ENCODE measurements at places on chromosomes 5 and 9. TPM values are rescaled to one million over a fixed set of nuclear protein-coding genes. Genes with fewer than 3 reads are reported as not detected.

The SGCD gene
- not detected for total RNA-seq

DNA sequence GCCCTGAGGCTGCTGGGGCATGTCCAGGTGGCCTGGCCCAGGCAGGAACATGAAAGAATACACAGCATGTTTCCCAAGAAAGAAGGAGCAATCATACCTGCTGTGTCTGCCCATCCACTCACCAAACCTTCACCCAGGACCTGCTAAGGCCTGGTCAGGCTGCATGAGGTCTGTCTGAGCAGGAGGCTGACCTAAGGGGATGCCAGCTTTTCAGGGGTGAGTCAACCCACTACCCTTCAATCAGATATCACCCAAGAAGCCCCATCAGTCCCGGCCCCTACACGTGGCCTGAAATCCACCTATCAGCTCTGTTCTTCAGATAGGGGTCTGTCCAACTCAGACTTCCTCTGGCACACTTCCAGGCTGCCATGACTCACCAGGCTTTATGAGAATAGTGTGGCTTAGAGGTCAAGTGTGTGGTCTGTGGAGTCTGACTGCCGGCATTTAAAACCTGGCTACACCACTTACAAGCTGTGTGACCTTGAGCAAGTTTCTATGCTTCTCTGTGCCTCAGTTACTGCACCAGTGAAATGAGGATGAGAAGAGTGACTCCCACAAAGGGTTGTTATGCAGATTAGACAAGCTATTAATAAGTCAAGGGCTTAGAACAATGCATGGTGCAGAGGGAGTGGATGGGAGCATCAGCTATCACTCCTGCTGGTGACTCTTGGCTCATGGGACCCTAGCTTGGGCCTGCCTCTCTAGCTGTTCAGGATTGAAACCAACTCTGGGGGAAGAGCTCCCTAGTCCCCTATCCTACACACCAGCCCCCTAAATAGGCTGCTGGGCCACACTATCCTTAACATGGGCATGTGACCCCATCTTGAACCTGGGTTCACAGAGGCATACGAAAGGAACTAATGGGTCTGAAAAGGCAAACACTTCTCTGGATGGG, 130.3 kb downstream of the PAX5 start:
- H3K27ac ChIP-seq: peak overlapping the region; percentile 52
- no peak overlapping the region for H3K4me3 ChIP-seq
- H3K36me3 ChIP-seq: no peaks in the 10 kb centered on the region
- H3K27me3 ChIP-seq: no peaks in the 10 kb centered on the region
- DNase-seq: no peak
- no peaks in the 10 kb centered on the region for H3K4me1 ChIP-seq

DNA sequence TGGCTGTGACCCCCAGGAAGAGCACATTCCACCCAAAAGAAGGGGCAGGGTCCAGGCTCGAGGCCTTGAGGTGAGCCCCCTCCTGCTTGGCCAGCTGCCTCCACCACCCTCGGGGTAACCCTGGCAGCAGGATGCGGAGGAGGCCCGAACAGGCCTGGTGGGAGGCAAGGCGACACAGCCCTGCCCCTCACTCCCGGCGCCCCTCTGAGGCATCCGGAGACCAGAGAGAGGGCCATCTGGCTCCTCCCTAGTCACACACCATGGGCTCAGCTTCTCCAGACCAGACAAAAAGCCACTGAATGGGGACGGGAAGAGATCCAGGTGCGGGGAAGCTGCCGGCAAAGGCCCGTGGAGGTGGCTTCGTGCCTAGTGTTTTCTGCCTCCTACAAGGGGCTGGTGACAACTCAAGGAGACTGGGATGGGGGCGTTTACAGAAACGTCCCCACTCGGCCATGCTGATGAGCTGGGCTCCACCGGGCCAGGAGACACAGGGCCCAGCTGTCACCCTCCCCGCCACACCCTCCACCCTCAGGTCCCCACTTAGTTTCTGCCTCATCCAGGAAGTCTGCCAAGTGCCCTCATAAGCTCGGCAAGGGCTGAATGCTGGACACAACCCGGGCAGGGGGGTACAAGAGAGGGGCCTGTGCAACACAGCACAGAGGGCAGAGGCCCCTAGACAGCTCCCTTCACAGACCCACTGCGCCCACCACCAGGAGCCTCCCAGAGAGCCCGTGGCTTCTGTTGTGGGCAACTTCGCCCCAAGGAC, 41.9 kb downstream of the NACC2 start:
- no peak overlapping the region for H3K27ac ChIP-seq
- no peak for DNase-seq
- no peak overlapping the region for H3K4me3 ChIP-seq
- peaks cover 36% of the 10 kb centered on the region for H3K4me1 ChIP-seq
- H3K27me3 ChIP-seq: peaks cover 61% of the 10 kb centered on the region

The FAM240B gene
- not detected for total RNA-seq

The LSM11 gene
- 4.3 TPM for total RNA-seq

The PCDHGC3 gene
- total RNA-seq: 1.9 TPM

The SPARC gene
- total RNA-seq: not detected

DNA sequence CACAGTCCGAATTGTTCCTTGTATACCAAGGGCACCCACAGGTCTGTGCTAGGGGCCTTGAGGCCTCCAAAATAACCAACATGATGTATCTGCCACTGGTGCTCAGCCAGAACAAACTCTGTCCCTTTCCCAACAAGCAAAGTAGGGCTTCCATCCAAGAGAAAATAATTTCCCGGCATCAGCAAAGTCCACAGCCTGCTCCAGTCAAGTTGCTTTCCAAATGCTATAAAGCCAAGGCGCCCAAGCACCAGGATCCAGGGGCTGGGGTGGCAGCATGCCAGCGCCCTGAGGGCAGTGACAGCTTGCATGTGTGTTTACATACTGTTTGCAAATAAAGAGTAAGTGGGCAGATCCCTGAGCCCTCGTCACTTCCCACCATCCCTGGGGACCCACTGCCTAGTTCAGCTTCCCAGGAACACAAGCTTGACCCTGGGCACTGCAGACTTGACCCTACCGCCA, 155.9 kb downstream of the ERCC6L2 start:
- no peaks in the 10 kb centered on the region for H3K36me3 ChIP-seq
- no peak overlapping the region for H3K4me3 ChIP-seq
- peaks cover 10% of the 10 kb centered on the region for H3K27me3 ChIP-seq
- DNase-seq: no peak
- no peak overlapping the region for H3K27ac ChIP-seq

DNA sequence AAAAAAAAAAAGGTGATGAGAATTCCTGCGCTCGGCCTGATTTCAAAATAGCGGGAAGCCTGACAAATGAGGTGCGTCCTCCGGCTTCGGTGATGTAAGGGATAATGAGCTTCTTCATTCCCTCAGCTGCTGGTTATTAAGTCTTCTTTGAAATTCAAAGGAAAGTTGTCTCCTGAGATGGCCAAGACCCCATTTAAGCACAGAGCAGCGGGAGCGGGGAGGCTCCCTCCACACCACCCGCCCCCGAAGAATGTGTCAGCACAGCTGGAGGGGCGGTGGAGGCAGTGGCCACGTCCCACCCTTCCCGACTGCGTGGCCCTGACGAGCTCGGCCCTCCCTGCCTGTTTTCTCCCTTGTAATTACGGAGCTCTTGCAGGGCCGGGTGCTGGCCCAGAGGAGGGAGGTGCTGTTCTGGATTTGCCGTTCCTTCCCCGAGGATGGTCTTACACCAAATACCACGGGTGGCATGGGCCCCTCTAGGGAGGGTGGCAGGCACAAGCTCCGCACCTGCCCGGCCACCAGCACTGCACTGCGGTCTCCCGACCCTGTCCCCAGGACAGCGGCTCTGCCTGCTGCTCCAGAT, 31.0 kb downstream of the SLC9A3 start:
- H3K36me3 ChIP-seq: no peaks in the 10 kb centered on the region
- H3K4me1 ChIP-seq: no peaks in the 10 kb centered on the region
- no peak overlapping the region for H3K27ac ChIP-seq
- no peaks in the 10 kb centered on the region for H3K27me3 ChIP-seq

The TAS2R1 gene
- not detected for total RNA-seq

The OTULINL gene
- total RNA-seq: 0.80 TPM

DNA sequence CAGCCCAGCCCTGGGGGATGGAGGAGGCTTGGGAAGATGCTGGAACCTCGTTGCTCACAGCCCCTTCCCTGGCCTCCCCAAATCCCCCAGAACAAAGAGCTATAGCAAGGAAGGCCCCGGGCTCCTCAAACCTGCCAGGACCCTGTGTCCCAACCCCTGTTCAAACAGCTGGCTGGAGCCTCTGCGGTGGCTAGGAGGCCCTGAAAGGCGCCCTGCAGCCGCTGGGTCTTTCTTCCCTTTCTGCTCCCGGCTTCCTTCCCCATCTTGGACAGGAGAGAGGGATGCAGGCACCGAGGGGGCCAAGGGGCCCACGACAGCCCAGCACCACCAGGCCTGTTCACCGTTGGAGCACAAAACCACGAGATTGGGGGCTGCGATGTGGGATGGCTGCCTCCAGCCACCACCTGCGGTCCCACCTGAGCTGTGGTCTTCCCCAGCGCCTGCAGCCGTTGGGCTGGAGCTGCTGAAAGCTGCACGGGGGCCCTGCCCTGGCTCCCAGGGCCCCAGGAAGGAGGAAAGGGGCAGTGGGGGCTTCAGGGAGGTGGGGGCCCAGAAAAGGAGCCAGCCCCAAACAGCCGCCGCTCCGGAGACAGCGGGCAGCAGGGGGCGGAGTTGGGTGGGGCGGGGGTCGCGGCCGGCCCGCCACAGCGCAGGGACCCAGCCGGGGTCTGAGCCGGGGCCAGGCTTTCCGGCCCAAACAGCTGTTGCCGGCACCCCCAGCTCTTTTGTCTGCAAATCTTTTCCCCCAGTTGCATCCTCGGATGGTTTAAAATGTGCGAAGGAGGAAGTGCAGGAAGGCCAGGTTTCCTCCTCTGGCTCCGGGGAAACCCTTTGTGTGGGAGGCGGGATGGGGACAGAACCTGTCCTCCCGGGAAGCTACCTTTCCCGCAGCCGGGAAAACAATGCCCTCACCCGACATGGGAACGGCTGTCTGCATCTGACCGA, 16.1 kb downstream of the NOTCH1 start:
- H3K36me3 ChIP-seq: no peaks in the 10 kb centered on the region
- H3K4me1 ChIP-seq: peaks cover 61% of the 10 kb centered on the region
- H3K4me3 ChIP-seq: no peak overlapping the region
- H3K27ac ChIP-seq: no peak overlapping the region
